Esophagus squamous epithelium (tissue), 5 donors: ENCODE measurements at places on chromosomes 1 and 21. TPM values are rescaled to one million over a fixed set of nuclear protein-coding genes. Genes with fewer than 3 reads are reported as not detected.

RNPC3 gene
- 34.7 TPM for total RNA-seq

INTS3 gene
- total RNA-seq, result 25.3 TPM

C1orf226 gene
- total RNA-seq, result 3.2 TPM

BOLA1 gene
- 22.6 TPM for total RNA-seq

SEMA6C gene
- total RNA-seq, result 0.91 TPM

DNA sequence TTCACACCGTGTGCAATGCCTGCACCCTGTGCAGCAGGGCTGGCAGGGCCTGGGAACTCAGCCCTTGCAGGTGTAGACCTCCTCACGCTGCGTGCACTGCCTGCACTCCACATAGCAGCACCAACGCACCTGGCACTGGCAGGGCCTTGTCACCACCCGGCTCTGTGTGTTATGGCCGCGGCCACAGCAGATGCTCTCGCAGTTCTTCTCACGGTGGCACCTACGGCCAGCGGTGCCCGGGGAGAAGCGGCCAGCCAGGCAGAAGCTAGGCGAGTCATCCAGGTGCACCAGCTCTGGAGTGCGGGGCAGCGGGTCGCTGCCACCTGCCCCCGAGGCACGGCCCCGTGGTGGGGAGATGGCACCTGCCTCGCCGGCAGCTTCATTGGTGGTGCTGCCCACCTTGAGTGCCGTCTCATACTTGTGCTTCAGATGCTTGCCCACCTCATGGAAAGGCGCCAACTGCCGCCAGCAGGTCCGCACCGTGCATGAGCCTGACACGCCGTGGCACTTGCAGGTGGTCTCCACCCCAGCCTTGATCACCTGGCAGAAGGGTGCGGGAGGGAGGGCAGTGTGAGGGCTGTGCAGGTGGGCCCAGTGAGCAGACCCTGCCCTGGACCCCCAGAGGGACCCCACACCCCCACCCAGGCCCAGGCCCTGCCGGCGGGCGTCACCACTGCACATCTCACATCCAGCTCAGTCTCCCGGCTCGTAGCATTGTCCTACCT is 26.1 kb downstream of the WNT9A start:
- DNase-seq, result no peak

DNA sequence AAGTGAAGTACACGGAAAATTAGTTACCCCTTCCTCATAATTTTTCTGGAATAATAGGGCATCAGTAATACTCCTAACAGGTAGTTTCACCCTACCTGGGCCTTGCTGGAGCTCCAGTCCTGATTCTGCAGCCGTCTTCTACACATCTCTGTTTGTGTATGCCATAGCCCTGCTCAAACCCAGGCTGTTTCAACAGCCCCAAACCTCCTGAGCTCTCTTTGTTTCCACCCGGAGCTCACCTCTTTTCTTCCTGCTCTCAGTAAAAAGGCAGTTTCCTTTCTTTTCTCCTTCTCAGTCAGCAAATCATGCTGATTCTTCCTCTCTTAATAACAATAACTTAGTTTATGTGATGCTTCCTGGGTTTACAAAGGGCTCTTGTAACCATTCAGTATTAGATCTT is 355.1 kb upstream of the RUNX1 start:
- no peak for DNase-seq

GRCh38 chr1:240462766-240463395 is 149.1 kb downstream of the GREM2 start:
- DNase-seq, result no peak
